ENCODE measurements at places on chromosomes 16 and 17.

DNA sequence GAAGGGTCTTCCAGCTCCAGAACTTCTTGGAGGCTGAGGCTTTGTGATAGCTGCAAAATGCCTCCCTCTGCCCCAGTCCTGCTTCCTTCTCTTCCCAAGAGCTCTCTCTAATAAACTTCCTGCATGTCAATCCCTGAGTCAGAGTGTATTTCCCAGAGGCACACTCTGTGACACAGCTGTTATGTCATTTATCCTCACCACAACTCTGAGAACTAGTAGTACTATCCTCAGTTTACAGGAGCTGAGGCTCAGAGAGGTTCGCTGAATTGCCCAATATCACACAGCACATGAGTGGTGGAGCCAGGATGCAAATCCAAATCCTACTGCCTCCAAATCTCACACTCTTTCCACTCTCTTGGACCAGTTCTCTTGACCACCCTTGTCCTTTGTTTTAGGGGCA lies 20.0 kb downstream of the UNC45B start:
- no peak for DNase-seq

GRCh38 chr16:57528499-57529390 lies 7.6 kb downstream of the CCDC102A start:
- no peak for DNase-seq

DNA sequence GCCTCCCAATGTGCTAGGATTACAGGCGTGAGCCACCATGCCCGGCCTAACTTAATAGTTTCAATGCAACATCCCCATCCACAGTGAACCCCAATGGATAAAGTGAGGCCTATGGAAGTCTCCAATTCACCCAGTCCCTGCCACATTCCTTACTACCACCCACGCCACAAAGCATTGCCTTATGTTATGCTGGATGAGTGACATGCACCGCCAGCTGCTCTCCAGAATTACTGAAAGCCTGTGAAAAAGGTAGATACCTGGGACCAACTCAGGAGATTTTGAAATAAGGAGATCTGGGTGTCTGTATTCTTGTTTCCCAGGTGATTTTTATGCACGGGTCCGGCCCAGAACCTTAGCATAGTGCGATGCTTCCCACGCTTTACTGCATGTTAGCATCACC lies 16.9 kb upstream of the GAS7 start:
- DNase-seq, result no peak

DNA sequence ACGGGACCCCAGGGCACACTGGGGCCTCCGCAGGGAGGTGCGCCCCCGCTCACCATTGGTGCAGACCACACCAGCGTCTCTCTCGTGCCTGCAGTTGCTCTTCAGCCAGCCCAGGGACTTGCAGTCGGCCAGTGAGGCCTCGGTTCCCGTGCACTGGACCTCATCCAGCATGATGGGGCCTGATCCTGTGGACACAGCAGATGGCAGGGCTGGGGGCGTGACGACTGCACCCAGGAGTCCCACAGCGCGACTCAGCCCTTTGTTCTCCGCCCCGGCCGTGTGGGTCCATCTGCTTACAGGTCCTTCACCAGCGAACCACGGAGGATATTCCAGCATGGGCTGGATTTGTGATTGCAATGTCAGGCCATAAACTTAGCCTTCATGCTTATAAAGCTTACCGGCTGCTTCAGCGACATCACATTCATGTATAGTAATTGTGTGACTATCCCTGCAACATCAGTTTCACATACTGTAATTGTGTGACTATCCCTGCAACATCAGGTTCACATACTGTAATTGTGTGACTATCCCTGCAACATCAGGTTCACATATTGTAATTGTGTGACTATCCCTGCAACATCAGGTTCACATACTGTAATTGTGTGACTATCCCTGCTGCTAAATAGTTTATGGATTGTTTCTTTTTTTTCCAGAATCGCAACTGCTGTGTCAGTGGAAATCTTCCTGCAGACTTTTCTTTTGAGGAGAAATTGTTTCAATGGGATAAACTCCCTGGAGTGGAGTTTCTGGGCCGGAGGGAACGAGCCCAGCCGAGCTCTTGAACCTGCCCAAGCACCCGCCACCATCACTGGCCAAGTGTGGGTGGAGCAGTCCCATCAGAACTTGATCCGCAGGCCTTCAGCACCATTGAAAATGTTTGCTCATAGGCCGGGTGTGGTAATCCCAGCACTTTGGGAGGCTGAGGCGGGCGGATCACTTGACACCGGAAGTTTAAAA lies 4.8 kb downstream of the LGALS3BP start:
- no peak for DNase-seq

DNA sequence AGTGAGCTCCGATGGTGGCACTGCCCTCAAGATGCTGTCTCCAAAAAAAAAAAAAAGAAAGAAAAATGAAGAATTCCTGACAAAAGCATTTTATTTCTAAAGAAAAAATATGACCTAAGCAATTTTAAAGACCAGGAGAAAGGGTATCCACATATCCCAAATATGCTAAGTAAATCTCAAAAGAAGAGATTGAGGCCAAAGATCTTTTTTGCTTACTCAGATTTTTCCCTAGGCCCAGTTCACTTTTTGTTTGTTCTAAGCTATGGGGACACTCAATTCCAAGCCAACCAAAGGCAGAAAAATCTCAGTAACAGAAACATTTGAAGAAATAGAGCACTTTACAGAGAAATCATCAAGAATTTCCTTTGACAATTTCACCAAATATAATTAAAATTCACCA lies 150.8 kb downstream of the SOX9 start:
- DNase-seq, result no peak

DNA sequence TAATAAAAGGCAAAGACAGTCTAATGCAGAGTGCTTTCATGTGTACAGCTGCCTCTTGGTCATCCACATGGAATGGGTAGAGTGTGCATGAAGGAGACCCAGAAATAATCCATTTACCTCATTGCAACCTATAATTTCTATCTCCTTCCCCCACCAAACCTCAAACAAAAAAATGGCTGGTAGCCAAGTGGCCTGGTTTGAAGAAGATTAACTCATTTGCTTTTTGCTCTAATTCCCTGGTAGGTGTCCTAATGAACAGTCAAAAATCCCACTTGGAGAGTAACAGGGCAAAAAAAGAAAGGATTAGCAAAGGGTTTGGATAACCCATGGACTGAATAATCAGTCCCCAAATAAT lies 13.0 kb upstream of the LYRM9 start:
- DNase-seq, result no peak

- DNase-seq, result no peak
Observed at GRCh38 chr16:3112058-3112880, at the start of gene ZNF205. TSS of gene ZNF205 (plus strand) at chr16:3112586. CDS start at chr16:3113431, 845 bp downstream.

- no peak for DNase-seq
Observed at GRCh38 chr16:10308305-10309193, 77.3 kb upstream of the ATF7IP2 start.

- DNase-seq, result peak; percentile 94
Observed at GRCh38 chr16:2023092-2024031, 3.3 kb upstream of the NHERF2 start.

GRCh38 chr17:27751622-27752490 lies 48.5 kb downstream of the NOS2 start:
- no peak for DNase-seq

- DNase-seq, result no peak
Observed at GRCh38 chr17:47696717-47697642, 3.0 kb downstream of the TBKBP1 start.
